ENCODE measurements at places on chromosomes 7 and 10.

DNA sequence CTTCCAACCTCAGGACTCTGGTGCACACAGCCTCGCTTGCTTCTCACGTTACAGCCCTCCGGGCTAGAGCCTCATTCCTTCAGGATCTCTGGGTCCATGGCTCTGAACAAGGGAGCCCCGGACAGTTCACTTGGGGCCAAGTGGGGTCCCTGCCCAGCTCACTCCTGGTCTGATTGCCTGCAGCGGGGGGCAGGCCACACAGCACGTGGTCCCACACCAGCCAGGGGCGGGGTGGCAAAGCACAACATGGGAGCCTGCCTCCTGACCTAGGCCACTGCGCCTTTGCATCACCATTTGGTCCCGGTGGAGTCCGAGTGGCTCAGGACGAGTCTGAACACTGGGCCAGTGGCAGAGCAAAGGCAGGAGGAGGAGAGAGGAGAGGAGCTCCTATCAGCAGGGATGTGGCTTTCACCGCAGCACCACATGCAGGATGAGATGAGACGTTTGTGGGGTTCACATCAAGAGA, 13.4 kb upstream of the CRYGN start:
- DNase-seq, result no peak

- DNase-seq, result no peak
These were observed 62.3 kb upstream of the FAM133B start for GRCh38 chr7:92652536-92652935.

DNA sequence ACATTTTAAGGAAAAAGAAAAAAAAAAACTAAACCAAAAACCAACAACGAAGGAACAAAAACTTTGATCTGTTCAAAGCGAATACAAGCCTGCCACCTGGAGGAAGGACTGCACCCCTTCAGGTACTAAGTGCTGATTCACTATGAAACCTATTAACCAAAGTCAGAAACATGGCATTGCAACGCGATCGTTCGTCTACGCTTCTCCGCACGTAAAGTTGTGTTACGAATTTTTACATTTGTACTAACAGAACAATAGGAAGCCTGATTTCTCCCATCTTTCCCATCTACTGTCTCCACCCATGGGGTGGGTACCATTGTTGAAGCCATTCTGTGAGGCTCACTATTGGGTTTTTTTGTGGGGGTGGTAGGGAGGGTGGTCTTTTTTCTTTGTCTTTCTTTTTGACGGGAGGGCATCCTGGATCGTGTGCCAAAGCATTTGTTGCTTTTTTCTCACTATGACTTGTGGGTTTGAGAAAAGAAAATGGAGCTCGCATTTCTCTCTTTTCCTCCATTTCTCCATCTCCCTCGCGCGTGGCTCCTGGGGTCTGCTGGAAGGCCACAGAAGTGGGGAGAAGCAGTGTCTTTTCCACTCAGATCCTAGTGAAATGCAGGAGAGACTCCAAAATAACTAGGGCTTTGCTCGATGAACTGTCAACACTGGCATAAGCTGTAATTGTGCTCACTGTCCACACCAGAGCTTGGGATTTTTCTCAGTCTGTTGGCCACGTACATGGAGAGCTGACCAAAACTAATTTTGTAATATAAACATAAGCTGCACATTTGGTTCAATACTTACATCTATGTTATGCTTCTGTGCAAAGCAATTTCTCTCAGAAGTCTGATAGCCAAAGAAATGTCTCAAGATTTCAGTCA, 100.9 kb upstream of the YAE1 start:
- DNase-seq, result no peak

- DNase-seq, result no peak
These were observed 45.5 kb upstream of the ADARB2 start for GRCh38 chr10:1782841-1783240.

- DNase-seq, result no peak
These were observed 151.5 kb downstream of the ANK3 start for GRCh38 chr10:60237977-60238758.

DNA sequence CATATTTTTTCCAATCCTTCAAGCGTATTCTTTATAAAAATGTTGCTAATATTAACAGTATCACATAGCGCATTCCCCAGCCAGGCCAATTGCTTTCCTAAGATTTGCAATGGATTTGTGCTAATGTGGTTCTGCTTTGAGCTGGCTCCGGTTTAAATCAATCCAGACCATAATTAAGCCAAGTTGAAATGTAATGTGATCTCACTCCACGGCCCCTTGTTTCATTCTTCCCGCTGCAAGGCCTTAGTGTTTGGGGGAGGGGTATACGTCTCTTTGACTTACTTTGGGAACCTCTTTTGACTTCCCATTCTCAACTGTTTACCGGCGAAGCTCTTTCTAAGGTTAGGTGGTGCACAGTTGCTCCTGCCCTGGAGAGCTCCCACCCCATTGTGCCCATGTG, 86.4 kb downstream of the PRPF18 start:
- DNase-seq, result no peak

DNA sequence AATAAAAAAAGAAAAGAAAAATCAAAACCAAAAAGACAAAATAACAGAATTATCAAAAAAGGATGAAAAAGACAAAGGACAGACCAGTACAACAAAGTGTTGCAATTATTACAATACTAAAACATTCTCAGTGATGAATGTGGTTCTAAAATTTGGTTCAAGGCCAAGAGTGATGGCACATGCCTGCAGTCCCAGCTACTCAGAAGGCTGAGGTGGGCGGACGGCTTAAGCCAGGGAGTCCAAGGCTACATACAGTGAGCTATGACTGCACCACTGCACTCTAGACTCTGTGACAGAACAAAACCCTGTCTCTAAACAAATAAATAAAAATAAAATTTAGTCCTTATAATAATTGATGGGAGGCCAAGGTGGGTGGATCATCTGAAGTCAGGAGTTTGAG, 14.5 kb downstream of the BAZ1B start:
- DNase-seq, result no peak

- DNase-seq, result no peak
These were observed 339.3 kb upstream of the POM121L12 start for GRCh38 chr7:52695973-52696595.

DNA sequence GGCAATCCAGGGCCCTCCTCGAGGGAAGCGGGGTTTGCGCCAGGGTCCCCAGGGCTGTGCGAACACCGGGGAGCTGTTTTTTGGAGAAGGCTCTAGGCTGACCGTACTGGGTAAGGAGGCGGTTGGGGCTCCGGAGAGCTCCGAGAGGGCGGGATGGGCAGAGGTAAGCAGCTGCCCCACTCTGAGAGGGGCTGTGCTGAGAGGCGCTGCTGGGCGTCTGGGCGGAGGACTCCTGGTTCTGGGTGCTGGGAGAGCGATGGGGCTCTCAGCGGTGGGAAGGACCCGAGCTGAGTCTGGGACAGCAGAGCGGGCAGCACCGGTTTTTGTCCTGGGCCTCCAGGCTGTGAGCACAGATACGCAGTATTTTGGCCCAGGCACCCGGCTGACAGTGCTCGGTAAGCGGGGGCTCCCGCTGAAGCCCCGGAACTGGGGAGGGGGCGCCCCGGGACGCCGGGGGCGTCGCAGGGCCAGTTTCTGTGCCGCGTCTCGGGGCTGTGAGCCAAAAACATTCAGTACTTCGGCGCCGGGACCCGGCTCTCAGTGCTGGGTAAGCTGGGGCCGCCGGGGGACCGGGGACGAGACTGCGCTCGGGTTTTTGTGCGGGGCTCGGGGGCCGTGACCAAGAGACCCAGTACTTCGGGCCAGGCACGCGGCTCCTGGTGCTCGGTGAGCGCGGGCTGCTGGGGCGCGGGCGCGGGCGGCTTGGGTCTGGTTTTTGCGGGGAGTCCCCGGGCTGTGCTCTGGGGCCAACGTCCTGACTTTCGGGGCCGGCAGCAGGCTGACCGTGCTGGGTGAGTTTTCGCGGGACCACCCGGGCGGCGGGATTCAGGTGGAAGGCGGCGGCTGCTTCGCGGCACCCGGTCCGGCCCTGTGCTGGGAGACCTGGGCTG, 26.0 kb downstream of the PRSS2 start:
- DNase-seq, result no peak

DNA sequence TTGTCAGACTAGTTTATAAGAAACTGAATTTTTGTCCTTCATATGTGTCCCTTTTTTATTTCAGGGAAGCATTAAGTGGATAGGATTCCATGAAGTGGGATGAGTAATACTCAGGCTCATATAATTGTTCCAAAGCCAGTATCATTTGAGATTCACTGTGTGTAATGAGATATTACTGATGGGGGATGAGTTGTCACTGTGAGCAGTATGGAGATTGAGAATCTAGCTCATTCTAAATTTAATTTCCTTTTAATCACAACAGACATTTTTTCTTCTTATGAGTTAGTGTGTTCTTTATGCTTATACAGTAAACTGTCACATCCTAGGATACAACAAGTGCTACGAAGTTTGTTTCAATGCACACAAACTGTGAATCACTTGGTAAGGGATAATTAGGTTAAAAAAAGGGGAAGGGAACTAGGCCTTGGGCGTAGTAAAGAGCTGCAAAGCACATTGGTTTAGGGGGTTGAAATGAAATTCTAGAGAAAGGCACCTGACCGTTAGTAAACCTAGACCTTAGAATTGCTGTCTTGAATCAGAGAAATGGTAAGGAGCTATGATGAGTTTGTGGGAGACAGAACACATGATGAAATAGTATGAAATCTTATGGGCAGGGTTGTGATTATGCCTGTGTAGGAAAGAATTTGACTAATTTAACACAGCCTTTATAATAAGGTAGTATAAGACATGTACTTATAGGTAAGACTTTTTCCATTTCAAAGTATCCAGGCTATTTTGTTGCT, 153.4 kb downstream of the MLLT10 start:
- DNase-seq, result no peak

DNA sequence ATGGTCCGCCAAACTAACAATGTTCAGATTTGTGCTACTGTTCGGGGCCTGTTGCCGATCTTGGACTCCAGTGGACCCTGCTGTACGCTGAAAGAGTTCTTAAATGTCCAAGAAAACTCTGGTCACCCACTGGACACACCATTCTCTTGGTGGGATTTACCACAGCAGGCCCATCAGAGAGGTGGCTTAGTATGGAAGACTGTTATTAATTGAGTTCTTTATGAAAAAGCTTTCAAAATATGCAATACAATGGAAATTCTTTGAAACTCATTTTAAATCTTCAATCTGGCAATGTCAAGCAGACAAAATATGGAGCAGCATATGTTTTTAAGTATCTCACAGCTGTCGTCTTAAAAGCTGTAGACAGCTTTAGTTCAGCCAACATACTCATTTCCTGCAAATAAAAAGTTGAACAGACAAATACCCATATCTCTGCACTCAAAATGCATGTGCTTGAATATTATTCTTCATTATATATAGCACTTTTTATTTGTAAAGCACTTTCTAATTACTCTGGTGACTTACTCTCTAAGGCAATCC, 37.4 kb upstream of the GRM8 start:
- DNase-seq, result no peak

GRCh38 chr7:130845581-130846085, 111.6 kb upstream of the KLF14 start:
- no peak for DNase-seq

- DNase-seq, result no peak
These were observed 240.8 kb downstream of the SNX10 start for GRCh38 chr7:26532471-26532870.

- DNase-seq, result no peak
These were observed 36.3 kb upstream of the PDK4 start for GRCh38 chr7:95632609-95633008.

DNA sequence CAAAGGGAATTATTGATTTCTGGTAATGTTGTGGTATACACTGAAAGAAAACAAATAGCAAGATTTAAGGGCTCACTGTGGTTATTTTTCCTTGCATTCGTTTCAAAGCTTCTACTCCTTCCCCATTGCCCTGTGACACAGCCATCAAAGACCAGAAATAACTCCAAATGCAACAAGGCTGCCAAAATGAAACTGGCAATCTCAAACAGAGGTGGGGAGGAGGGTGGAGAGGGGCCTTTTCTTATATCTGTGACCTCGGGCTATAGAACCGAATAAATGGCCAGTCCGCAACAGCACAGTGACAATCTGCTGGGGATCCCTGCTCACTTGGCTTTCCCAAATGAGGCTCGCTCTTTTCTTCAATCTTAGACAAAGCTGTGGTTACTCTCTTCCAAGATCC, 17.4 kb upstream of the SPOCK2 start:
- DNase-seq, result no peak

DNA sequence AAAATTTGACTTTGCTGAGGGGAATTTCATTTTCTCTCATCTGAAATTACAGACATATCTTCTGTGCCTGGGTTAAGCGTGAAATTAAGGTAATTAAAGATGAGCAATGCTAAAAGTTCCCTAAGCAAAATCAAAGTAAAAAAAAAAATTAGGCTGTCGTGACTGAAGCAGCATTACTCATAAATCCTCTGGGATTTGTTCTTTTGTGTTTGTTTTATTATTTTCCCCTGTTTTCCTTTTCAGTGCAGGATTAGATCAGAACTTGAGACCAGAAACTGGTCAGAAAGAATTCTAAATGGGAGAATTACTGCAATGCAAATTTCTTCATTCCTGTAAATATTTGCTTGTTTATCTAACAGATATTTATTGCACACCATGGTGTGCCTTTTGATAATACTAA, 141.4 kb upstream of the BET1 start:
- DNase-seq, result no peak

DNA sequence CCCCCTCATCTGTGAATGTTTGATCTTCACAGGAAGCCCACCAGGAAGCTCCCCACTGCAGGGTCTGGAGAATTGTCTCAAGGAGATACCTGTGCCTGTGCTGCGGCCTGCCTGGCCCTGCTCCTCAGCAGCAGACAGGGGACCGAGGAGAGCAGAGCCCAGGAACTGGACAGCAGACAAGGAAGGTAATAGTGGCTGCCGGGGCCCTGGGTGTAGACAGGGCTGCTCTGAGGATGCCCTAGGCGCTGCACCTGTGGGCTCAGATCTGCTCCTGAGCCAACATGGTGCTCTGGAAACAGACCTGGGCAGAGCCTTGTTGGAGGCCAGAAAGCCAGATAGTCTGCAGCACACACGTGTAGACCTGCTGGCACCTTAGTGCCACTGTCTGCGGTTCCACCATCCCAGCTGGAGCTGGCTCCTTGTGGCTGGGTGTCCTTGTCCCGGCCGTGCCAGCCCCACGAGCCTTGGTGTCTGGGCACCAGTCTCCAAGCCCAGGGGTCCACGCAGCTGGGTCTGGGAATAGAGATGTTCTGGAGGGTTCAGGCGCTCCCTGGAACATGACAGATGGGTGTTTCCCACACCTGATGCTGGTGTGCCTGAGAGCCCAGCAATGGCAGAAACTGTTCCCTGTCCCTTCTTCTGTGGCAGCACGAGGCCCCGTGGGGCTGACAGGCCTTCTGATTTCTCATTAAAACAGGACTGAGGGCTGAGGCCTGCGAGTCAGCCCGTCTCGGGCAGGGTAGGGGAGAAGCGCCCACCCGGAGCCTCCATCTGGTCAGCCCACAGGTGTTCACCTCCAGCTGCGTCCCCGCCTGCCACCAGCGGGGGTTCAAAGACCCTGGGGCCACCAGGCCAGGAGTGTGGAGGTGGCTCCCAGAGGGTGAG, 44.7 kb downstream of the ZNF467 start:
- no peak for DNase-seq

- DNase-seq, result no peak
These were observed 29.4 kb upstream of the PCGF5 start for GRCh38 chr10:91190876-91191583.

DNA sequence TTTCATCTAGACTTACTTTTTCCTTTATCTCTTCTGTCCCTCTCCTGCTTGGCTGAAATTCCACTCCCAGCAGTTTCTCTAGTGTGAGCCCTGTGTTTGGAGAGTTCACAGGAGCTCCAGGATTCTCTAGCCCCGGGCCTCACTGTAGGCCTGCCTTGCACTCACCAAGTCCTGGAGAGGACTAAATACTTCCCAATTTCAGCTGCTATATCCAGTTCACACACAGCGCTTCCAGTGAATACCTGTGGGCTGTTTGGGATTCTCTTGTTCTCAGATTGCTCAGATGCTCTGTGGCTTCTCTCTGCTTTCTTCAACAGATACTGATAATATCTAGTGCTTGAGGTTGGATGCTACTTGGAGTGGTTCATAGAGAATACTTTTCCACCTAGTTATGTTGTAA, 46.0 kb downstream of the MINPP1 start:
- no peak for DNase-seq

All from suprapubic skin (tissue), 4 donors.